ENCODE measurements at places on chromosomes 4 and X.
A peak's percentile ranks its signal among the peaks of the same experiment; 100 is the strongest.

GRCh38 chrX:48893556-48894348 is 3.8 kb downstream of the TIMM17B start:
- DNase-seq, result no peak

GRCh38 chrX:65985922-65986588 is 53.8 kb downstream of the VSIG4 start:
- DNase-seq, result peak; percentile 2

DNA sequence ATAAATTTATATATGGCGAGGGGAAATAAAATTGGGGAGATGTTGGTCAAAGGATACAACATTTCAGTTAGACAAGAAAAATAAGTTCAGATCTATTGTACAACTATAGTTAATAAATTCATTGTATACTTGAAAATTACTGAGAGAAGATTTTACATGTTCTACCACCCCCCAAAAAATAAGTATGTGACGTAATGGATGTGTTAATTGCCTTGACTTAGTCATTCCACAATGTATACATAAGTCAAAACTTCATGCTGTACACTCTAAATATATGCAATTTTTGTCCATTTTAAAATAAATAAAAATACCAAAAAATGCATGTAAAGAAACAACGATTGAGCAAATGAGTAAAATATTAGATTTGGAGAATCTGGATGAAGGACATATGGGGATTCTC is 1.8 kb downstream of the USP11 start:
- no peak for DNase-seq

DNA sequence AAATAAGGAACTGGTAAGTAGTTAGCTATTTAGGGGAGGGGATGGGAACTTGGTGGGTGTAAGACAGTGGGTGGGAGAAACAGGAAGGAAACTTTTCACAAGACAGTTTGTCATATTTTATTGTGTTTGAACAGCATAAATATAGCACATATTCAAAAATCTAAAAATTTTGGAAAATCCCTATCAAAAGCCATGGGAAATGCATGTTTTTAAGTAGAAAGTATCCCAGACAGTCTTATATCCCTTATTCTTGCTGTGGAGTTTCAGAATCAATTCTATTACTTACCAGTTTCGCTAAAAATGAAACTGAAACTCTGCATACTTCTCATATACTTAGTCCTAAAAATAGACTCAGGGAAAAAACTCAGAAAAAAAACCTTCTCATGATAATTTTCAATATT is 22.3 kb upstream of the RASGEF1B start:
- no peak for DNase-seq

GRCh38 chrX:153547195-153547594 is 29.8 kb downstream of the ATP2B3 start:
- no peak for DNase-seq

DNA sequence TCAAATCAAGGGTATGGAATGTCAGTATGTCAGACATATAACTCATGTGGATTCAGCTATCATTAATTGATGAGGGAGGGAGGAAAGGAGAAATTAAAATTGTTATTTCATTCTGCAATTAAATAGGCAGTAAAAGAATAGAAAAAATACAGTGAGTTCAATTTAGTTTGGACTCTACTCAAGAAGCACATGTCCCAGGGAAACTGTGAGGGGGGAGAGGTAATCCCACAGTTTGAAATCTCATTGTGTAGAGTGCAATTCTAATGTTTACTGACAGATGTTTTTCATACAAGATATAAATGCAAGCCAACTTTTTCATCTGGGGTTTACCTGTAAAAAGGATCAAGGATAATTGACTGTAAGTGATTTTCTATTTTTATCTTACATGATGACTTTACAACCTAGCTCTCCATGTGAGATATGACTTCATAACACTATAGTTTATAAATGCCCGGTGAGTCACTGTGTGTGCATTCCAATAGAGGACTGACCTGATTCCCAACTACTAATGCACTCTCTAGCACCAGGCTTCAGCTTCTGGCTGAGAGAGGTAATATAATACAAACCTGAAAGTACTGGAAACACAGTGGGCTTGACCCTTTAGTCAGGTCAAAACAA is 35.2 kb upstream of the SCD5 start:
- DNase-seq, result peak; percentile 78

DNA sequence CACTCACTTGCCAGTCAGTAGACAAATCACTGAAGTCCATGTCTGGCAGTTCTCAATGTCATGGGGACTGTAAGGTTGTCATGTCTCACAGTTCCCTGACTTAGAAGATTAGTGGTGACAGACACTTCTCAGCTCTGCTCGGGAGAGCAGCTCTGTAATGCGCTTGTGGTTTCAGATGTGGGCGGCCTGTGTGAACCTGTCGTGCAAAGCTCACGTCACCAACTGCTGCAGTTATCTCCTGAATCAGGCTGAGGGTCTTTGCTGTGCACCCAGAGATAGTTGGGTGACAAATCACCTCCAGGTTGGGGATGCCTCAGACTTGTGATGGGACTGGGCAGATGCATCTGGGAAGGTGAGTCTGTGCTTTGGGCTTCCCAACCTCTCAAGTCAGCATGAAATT is at the start of gene IL9R:
Gene IL9R (plus strand): TSS at position 261 of the 400 bp plus-strand sequence. CDS start 64 bp downstream, at position 325.
- no peak for DNase-seq

- no peak for DNase-seq
Measured at GRCh38 chrX:53421772-53422085, 725 bp downstream of the SMC1A start.

DNA sequence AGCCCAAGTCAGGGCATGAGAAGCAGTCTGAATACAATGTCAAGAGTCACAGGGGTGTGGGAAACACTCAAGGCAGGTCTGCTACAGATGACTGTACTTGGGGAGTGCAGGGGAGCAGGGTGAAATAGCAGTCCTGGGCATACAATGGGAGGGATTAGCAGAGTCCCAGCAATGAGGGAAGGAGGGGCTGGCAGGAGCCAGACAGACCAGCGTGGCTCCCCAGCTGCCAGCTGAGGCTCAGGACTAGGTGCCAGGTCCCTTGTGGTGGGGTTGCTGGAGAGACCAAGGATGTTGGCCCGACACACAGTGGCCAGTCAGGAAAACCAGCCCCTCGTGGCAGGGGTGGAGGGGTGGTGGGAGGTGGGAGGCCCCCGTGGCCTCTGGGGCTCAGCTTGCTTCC is 86.6 kb downstream of the RTL5 start:
- DNase-seq, result no peak

- DNase-seq, result no peak
Measured at GRCh38 chr4:42446823-42447222, 49.5 kb downstream of the SHISA3 start.

GRCh38 chr4:70637239-70637913 is 8.8 kb downstream of the ENAM start:
- no peak for DNase-seq

- DNase-seq, result no peak
Measured at GRCh38 chr4:82721819-82722423, 76.7 kb downstream of the SCD5 start.

DNA sequence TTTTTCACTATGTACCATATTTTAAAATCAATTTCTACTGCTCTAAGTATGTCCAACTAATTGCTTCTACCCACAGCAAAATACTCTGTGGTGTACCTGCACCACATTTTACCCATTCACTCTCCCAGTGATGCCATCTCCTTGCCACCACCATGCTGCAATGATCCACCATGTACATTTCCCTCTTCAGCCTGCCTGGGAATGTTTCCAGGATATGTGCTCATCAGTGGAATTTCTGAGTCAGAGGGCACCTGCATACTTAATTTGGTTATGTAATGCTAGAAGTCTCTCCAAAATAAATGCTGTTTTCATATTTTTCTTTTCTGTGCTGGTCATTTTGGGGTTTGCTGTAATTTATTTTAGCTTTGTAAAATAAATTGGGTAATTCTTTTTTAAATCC is 33.2 kb upstream of the OCIAD2 start:
- DNase-seq, result peak; percentile 71

DNA sequence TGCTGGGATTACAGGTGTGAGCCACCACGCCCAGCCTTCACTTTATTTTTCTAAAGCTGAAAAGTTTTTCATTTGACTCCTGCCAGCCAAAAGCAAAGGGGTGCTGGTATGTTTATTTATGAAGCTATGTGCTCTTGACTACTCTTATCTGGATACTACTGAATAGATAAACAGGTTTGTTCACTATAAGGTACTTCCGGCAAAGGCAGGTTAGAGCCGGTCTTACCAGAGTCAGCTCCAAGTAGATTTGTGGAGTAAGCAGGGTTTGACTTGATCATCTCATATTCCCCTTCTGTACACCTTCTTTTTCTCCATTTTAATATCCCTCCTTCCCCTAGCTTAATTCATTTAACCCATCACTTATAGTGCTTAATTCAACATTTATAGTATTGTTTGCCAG is 175.4 kb upstream of the MBNL3 start:
- no peak for DNase-seq

DNA sequence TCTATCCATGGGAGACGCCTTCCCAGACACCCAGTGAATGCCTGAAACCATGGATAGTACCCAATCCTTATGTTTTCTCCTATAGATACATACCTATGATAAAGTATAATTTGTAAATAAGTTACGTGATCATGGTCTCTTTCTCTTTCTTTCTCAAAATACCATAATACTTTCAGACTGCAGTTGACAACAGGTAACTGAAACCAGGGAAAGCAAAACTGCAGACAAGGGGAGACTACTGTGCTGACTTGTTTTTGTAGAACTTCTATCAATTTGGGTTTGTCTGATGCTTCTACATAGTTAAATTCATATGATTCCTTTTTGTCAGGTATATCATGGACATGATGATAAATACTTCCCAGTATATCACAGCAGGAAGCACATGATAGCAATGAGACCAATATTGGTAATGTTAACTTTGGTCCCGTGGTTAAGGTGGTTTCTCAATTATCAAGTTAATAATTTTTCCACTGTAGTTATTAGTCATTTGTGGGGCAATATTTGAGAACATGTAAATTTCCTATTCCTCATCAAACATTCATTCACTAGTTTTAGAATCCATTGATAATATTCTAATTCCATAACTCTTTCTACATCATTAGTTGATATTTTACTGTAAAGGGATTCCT is 298.0 kb upstream of the TET2 start:
- DNase-seq, result no peak

DNA sequence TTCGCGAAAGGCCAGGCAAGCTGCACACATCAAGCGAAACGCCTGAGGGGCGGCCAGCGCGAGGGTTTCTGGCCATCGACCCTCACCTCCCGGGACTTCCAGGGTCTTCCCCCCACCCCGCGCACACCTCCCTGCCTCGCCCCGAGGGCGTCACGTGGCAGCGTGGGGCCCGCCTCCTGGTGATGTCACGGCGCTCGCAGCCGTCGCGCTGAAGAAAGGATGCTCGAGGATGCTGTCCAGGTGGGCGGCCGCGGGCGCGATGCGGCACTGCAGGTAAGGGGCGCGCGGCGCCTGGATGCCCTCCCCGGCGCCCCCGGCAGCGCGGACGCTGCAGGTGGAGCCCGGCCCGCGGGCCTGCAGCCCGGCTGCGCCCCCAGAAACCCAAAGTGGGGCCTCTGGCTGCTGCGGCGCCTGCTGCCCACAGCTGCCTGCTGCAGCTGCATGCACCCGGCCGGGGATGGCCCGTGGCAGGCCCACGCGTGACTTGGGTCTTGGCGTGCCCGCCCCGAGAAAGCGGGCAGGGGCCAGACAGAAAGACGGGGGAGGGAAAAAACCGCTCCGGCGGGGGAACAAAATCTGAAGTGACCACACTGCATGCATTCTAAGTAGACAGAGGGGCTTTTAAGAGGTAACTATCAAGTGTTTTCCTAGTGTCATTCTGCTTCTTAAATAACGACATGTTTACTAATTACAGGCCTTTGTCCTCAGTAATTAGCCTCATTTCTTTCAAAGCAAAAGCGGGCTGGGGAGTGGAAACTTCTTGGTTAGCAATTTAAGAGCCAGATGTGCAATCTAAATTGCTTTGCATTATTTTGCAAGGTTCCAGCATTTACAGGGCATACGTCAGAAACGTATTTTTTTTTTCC is 1.7 kb downstream of the CLCN4 start:
- DNase-seq, result no peak

- DNase-seq, result no peak
Measured at GRCh38 chrX:45696736-45697135, 496.1 kb upstream of the DIPK2B start.

DNA sequence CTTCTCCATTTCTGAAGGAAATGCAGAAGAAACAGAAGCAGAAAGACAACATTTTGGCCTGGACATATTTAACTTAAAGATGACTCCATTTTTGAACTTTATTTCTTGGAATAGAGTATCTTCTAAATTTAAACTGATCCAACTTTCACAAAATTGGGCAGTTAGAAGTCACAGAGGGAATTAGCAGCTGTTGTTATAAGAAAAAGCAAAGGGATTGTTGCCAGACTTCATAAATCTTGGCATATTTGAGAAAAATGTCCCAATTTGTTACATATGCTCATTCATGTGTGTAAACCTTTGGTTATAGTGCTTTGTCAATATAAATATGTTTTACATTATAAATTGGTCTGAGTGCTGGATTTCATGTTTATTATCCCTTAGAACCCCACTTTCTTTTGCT is 3.4 kb downstream of the GLUD2 start:
- no peak for DNase-seq

DNA sequence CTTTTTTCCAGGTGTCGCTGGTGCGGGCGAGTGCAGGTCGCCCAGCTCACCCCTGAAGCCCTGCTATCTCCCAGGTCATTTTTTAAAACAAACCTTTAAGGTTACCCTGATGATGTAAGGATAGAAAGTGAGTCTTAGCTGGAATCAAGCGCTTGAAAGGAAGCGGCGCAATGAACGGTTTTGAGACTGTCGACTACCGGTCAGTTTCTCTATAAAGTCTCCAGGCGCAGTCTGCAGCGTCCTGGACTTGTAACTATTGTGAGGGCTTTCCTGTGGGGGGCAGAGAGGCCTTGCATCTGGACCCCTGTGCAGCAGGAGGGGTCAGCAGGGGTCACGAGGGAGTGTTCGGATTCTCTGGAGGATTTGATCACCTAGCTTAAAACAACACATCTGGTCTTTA is 1.6 kb downstream of the KIT start:
- DNase-seq, result no peak

DNA sequence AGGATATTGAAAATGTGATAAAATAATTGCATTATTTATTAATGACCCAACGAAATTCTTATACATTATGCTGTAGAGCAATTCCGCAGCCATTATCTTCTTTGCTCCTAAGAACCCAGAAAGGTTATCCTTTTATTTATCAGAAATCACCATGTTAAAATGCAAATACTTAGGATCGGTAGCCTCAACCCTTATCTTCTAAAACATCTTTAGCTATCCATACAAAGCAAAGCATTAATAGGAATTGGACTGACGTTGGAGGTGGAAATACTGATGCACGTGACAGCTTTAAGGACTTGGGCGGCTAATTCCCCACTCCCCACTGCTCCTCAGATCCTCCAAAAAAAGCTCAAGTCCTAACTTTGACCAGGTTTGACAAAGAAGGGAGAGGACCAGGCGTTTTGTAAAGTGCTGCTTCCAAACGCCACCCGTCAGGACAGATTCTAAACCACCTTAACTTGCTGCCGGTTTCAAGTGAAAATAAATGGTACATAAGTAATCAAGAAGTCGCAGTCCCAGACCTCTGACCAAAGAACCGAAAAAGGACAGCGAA is 539 bp upstream of the SPCS3 start:
- no peak for DNase-seq

Measured in HS-5 (cell line).